ENCODE measurements at places on chromosomes 4 and X. TPM values are rescaled to one million over a fixed set of nuclear protein-coding genes. Genes with fewer than 3 reads are reported as not detected.

TDO2 gene
- total RNA-seq: 0.64 TPM

GRCh38 chr4:54882616-54883015 is 224.9 kb downstream of the KIT start:
- no peak for DNase-seq

COX7B2 gene
- not detected for total RNA-seq

- no peak for DNase-seq
These were observed 479.3 kb downstream of the INPP4B start for GRCh38 chr4:142366769-142367181.

DNA sequence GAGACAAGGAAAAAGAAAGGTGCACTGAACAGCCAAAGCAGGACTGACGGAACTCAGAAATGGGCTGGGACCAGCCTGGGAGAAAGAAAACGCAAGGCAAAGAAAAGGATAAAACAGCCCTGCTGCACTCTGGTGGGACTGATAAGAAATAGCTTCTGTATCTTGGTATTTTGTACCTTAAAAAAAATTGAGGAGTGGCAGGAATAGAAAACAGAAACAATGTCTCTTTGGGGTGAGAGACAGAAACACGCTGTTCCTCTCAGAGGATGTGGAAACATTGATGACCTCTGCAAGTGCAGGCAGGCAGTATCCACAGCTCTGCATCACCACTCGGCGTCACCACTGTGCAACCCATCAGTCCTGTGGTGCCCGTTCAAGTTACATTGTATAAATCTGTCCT is 152.5 kb upstream of the SPRY1 start:
- DNase-seq: peak; percentile 4

DNA sequence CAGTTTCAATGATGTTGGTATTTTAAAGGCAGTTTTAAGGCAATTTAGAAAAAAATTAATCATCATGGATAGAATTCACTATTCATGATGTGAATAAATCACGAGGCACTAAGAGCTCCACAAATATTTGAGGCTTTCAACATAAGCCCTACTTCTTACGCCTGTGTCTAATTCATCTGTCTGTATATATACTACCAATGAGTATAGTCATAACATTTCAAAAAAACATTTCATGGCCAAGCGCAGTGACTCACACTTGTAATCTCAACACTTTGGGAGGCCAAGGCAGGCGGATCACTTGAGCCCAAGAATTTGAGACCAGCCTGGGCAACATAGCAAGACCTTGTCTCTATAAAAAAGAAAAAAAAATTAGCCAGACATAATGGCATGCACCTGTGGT is 56.5 kb downstream of the FBXL5 start:
- no peak for DNase-seq
